ENCODE measurements at places on chromosomes 12 and 14.

- DNase-seq = peak; percentile 32
Observed at GRCh38 chr14:21098076-21098891, at the start of gene ZNF219. ZNF219 (minus strand) TSS chr14:21098655; CDS start chr14:21093591, 5,064 bp downstream.

- DNase-seq = no peak
Observed at GRCh38 chr12:67658486-67658885, 9.9 kb downstream of the DYRK2 start.

DNA sequence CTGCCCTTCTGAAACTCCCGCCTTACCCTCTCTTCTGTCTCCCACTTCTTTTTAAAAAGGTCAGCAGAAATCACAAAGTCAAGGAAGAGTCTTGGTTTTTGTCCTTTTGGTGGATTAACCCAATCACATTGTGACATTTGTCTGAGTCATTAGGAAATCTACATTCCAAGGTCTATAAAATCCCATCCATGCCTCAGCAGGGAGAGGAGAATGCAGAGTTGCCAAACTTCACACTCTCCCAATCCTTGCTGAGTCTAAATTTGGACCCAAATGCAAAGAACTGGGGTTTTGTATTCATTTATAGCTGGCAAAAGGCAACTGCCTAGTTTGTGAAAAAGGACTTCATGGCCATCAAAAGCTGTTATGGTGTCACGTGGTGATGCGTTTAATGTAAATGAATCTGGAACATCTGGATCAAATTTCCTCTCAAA lies 67.9 kb downstream of the TMEM30B start:
- DNase-seq = no peak

GRCh38 chr12:56018356-56018755 lies 2.5 kb upstream of the IKZF4 start:
- no peak for DNase-seq

GRCh38 chr12:28563936-28564335 lies 373.7 kb downstream of the CCDC91 start:
- DNase-seq = no peak

- DNase-seq = no peak
Observed at GRCh38 chr14:74579447-74580274, 32.4 kb downstream of the LTBP2 start.

GRCh38 chr14:61839507-61839906 lies 77.3 kb downstream of the SNAPC1 start:
- no peak for DNase-seq

DNA sequence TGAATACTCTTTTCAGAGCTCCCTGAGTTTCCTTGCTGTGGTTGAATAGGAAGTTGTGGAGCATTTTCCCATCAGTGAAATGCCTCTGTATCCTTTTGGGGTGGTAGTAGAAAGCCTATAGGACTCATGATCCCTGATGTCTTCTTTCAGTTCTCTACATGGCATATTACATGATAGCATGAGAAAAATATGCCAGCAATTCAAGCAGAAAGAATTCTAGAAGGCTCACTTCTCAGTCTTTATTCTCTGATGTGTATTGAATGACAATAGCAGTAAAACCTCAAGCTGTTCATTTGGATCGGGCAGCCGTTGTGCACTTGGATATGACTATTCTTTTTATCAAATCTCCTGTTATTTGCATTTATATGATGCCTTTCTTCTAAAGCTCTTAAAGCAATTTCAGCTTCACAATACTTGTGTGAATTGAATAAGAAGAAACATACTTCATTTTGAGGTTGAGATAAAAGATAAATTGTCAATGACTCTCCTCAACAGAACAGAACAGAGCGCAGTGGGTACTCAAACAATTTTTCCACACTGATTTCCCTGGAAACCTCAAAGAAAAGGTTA lies 251.5 kb upstream of the FBXO33 start:
- no peak for DNase-seq

DNA sequence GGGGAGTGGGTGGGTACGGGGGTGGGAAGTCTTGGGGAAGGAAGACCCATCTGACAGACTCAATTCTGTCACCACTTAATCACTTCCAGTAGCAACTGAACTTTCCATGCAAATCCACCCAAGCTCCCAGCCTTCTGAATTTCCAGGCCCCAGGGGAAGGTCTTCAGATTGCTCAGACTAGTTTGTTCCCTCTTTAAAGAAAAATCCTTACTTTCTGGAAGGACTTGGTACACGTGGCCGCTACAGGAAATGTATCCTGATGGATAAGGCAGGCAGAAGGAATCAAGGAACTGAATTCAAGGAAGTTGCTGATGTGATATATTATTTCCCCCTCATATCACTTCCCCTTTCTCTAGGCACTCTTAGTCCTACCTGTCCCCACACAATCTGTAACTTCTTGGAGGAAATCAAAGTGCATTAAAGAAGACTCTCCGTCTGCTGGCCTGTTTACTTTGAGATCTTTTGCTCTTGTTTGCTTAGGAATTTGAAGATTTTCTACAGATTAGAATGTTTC lies 6.4 kb downstream of the NFKBIA start:
- DNase-seq = no peak

DNA sequence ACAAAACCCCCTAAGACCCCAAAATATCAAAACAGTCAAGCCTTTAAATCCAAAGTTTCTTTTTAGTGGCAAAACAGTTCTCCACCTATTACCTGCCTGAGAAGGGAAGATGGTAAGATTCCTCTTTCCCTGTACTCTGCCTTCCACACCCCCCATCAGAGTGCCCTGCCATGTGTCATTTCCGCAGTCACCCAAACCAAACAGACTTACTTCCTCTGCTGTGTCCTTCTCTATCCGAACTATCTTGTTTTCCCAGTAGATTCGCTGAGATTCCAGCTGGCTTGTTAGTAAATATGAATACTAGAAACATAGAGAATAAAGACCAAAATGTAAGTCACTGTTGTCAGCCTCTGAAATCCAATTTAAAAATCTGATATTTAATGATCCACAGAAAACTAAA lies 30.4 kb downstream of the BRAP start:
- no peak for DNase-seq

DNA sequence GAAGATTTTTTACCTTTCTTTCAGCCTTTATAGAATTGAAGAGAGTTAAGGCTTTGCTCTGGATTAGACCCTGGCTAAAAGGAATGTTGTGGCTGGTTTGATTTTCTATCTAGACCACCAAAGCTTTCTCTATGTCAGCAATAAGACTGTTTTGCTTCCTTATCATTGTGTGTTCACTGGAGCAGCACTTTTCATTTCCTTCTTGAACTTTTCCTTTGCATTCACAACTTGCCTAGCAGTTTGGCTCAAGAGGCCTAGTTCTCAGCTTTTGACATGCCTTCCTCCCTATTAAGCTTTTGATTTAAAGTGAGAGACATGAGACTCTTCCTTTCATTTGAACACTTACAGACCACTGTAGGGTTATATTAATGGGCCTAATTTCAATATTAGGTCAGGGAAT lies 64.1 kb upstream of the USP15 start:
- DNase-seq = no peak

DNA sequence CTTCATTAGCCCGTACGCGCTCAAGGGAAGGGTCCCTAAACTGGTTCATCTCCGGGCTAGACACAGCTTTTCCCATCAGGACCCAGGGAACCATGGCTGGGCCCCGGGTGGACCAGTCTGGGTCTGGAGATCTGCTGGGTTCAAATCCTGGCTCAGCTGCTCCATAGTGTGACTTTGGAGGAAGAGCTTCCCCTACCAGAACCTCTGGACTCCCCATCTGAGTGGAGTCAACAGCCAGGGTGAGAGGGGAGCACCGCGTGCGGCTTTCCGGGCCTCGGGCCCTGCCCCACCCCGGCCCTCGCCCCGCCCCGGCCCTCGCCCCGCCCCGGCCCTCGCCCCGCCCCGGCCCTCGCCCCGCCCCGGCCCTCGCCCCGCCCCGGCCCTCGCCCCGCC lies 41.2 kb downstream of the BEGAIN start:
- peak; percentile 34 for DNase-seq

- DNase-seq = no peak
Observed at GRCh38 chr14:104164041-104164440, 25.7 kb downstream of the KIF26A start.

GRCh38 chr14:78805570-78805969 lies 635.4 kb downstream of the NRXN3 start:
- no peak for DNase-seq

DNA sequence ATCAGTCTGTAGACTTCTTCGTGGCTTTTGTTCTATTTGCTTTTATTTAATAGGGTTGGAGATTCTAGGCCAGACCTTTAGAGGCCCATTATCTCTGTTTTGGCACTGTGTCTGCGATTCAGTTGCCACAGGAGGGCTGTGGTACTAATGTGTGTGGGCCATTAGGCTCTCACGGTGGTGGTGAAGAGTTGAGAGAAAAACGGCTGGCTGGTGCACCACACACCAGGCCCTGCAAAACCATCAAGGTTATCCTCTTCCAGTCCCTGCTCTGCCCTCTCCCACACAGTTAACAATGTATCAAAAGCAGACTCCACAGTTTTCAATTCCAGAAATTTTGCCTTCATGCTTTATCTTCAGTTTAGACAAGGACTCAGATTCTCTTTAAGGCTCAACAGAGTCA lies 97.7 kb downstream of the MYF5 start:
- DNase-seq = no peak

DNA sequence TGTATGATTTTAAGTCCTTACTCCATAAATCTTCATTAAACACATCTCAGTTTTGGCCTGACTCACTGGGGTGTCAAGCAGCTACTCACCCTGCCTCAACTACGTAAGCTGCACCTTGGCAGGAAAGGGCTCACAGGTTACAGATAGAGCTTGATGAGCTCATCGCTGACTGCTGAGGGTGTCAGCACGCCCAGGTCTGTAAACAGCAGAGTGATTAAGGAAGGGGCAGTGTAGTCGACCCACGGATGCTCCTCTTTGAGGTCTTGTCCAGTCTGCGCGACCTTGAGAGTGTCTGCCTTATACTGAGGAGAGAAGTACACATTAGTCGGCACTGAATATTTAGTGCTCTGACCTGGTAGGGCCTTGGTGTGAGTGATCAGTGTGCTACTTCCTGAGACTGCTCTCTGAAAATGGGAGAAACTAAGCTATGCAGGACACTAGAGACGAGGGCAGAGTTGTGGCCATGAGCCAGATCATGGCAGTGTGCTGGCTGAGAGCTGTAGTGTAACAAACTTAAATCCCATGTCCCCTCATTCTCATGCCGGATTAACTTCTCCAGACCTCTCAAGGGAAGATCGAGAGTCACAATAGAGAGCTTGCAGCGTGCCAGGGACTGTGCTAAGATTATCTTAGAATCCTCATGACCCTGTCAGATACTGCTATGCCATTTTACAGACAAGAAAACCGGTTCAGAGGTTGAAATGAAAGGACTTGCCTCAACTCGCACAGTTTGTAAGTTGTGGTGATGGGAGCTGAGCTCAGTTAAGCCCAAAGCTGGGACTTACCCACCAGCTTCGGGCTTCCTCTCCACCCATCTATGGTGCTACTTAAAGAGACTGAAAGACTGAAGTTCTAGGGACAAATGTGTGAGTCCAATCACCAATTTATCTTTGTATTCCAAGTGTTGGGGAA lies 11.6 kb downstream of the EIF2B1 start:
- no peak for DNase-seq

DNA sequence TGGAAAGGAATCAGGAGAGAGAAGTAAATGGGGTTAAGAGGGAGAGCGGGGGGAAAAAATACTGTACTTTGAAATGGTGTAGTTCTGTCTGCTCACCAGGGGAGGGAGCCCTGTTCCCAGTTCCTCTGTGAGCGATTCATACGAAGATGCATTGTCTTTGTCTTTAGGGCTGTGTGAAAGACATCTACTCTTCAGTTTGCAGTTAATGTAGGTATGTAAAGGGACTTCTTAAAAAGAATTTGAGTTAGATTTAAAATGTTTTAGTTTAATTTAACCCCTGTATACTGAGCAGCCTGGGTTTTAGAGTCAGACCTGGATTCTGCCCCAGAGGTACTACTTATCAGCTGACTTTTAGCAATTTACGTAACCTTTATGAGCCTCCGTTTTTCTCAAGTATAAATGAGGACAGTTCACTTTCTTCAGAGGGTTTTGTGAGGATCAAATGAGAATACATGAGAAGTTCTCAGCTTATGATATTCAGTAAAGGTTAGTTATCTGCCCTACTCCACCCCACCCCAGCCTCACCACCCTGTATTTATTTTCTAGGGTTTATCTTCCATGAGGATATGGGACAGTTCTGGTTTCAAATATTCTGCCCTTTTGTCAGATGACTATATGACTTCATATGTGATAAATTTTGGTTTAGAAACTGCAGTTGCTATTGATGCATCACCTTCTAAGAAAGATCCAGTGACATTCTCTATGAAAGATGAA lies 82.5 kb upstream of the EVL start:
- peak; percentile 87 for DNase-seq

DNA sequence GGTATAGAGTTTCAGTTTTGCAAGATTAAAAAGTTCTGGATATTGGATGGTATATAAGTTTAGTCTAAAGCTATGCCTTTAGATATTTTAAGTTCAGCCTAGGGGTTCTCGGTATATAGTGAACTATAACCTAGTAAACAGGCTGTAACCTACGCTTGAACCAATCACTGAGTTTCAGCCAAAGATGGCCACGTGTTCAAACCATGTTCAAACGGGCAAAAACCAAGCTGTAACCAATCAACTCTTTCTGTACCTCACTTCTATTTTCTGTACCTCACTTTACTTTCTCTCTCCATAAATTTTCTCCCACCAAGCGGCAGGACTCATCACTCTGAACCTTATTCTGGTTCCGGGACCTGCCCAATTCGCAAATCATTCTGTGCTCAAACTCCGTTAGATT lies 1.4 kb downstream of the TMBIM4 start:
- no peak for DNase-seq

DNA sequence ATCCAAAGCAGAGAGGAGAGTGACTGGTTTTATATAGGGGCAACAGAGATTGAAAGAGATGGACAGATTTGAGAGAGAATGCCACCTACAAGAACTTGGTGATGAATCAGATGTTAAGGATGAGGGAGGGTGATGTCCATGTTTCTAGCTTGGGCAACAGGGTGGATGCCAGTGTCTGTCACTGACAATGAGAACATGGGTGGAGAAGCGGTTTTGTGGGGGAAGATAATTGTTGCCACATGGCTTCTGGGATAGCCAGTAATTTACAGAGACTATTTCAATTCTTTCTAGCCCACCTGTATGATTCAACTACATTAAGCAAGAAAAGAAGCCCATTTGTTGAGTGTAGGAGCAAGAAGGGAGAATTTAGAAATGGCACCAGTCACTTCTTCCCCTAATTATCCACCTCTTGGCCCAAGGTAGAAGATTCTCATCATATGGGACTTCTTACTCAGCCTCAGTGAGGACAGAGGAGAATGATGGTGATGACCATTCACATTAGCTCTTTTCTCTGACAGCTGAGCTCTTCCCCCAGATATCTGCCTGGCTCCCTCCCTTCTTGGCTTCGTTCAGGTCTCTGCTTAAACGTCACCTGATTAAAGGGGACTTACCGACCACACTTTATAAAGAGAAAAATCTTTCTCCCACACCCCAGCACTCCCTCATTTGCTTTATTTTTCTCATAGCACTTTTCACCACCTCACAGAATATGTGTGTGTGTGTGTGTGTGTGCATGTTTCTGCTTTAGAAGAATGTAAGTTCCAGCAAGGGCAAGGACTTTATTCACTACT lies 117.8 kb downstream of the DUSP6 start:
- no peak for DNase-seq

GRCh38 chr12:12445882-12446181 lies 89.0 kb downstream of the BORCS5 start:
- no peak for DNase-seq

Measured in pons (tissue), 1 donor.